ENCODE measurements at places on chromosomes 5 and 9.

DNA sequence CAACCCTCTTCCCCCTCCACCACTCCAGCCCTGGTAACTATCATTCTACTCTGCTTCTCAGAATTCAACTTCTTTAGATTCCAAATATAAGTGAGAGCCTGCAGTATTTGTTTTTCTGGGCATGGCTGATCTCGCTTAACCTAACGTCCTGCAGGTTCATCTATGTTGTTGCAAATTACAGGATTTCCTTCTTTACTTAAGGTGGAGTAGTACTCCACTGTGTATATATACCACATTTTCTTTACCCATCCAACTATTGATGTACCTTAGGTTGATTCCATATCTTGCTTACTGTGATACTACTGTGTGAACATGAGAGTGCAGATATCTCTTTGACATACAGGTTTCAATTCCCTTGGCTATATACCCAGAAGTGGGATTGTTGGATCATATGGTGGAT is 106.3 kb upstream of the ZNF366 start:
- DNase-seq: no peak

DNA sequence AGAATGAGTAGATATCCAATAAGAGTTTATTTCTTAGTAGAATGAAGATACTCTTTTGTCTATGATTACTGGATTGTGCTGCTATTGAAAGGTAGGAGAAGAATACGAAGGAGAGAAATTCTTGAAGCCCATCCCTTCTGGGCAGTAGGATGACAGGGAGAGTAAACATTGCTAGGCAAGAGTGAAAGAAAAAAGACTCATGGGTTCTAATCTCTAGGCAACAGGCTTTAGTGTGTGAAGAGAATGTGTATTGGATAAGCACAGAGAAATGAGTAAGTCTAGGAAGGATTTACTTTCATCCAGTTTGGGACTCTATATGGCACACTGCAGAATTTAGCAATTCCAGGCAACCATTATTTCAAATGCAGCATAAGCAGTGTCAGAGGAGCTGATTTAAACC is 216.0 kb downstream of the GABRG2 start:
- no peak for DNase-seq

GRCh38 chr9:114936581-114936980 is 6.2 kb upstream of the TNFSF8 start:
- DNase-seq: peak; percentile 33

DNA sequence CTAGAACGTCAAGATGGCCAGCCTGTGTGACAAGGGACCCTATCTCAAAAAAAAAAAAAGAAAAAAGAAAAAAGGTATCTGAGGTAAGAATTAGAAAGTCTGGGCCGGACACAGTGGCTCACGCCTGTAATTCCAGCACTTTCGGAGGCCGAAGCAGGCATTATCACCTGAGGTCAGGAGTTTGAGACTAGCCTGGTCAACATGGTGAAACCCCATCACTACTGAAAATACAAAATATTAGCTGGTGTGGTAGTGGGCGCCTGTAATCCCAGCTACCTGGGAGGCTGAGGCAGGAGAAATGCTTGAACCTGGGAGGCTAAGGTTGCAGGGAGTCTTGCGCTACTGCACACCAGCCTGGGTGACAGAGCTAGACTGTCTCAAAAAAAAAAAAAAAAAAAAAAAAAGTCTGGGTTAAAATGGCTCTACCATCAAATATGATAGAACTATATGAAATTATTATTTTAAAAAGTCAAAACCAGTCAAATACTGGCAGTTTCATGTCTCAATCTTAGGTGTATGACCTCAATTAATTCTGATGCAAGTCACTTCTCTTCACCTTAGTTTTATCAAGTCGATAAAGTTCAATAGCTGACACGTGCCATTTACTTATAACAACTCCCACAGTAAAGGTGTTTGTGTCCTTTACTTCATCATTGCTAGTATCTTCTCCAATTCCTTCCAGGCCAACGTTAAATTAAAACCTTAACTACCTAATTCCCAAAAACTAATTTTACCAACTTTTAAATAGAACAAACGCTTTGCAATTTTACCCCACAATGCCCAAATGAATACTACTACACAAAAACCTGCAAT is 1.1 kb downstream of the RPS23 start:
- no peak for DNase-seq

DNA sequence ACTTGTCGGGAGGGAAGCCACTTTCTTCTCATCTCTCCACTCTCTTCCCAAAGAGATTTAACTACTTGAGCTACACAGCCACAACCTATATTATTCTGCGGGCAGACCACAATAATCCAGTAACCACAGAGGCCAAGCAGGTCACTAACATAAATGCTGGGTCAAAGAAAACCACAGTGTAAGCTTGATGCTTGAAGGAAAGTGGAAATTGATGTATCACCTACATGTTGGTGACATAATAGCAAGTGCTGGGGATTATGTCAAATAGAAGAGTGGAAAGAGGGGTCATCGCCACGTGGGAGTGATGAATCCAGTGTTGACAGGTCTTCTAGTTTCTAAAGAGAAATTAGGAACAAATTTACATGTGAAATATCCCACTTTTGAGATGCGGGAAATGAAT is 40.9 kb downstream of the RFK start:
- no peak for DNase-seq

GRCh38 chr5:157732596-157733262 is 1.5 kb downstream of the THG1L start:
- no peak for DNase-seq

DNA sequence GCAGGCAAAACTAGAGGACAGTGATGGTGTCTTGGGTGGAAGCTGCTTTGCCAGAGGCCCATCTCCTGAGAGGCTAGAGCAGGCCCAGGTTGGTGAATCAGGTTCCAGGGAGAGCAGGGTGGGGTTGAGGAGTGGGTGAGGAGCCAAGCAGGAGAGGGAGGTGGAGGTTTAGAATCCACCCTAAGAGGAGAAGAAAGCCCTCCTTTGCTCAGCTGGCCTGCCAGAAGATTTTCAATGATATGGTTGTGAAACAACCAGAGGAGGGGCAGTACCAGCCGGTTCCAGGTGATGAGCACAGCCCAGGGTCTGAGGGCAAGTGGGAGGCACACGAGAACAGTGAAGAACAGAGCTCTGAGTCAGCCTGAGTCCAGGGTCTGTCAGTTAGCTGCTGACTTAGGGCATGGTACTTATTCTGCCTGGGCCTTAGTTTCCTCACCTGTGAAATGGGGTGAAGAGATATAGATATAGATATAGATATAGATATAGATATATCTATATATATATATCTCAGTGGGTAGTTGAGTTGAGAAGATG is 17.8 kb downstream of the PPARGC1B start:
- no peak for DNase-seq
